Activated T-cell treated with anti-CD3 and anti-CD28 coated beads, Interleukin-2, amount 50 U/mL, for 4 hours (primary cell): ENCODE measurements at places on chromosomes 3 and 15. TPM values are rescaled to one million over a fixed set of nuclear protein-coding genes. Genes with fewer than 3 reads are reported as not detected.

Gene WDR72
- total RNA-seq = not detected

Gene ESYT3
- total RNA-seq = 0.05 TPM

Gene GTPBP8
- total RNA-seq = 28.4 TPM

Gene KIF23
- 3.7 TPM for total RNA-seq

Gene GPR62
- total RNA-seq = not detected

Gene PLA2G4E
- not detected for total RNA-seq

Gene CLDN18
- total RNA-seq = 0.08 TPM

Gene PPM1L
- total RNA-seq = 2.0 TPM

Gene MAP2K5
- total RNA-seq = 14.6 TPM

Gene ITIH3
- total RNA-seq = 0.18 TPM

- no peak for DNase-seq
Measured at GRCh38 chr3:38022301-38022700, 7.1 kb downstream of the PLCD1 start.

DNA sequence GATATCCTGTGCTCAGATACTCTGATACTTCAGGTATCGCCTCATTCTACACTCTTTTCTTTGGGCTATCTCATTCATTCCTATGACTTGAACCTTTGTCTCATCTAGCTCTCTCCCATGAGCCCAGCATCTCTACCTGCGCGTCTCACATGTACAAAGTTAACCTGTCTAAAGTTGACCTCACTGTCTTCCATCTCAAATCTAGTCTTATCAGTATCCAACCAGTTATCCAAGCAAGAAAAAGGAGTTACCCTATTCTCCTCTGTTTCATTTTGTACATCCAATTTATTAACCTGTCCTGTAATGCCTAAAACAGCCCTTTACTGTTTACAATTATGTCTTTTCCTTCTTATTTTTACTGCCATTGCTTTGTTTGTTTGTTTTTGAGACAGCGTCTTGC, 134.2 kb downstream of the GREM1 start:
- DNase-seq = no peak

DNA sequence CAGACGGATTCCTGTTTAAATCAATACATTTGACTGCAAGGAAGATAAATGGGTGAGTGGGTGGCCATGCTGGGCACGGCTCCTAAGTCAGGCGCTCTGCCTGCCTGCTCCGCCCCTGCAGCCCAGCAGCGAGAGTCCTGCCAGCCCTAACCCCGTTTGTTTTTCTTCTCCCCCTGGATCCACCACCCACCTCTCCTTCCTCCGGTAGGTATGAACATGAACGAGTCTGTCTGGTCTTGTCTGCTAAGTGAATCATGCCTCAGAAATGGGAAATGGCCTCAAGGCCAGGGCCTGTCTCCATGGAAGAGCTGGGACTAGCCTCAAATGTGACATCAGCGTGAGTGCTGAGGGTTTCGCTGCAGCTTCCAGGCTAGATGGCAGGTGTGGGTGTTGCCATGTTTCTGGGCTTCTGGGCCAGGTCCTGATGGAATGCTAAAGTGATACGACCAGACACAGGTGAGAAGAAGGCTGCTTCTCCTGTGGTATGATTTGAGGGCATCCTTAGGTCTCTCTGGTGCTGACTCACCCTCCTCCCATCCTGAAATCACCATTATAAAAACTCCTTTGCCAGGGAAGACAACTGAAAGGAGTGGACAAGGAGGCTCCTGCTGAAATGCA, 5.6 kb upstream of the FEM1B start:
- DNase-seq = no peak

DNA sequence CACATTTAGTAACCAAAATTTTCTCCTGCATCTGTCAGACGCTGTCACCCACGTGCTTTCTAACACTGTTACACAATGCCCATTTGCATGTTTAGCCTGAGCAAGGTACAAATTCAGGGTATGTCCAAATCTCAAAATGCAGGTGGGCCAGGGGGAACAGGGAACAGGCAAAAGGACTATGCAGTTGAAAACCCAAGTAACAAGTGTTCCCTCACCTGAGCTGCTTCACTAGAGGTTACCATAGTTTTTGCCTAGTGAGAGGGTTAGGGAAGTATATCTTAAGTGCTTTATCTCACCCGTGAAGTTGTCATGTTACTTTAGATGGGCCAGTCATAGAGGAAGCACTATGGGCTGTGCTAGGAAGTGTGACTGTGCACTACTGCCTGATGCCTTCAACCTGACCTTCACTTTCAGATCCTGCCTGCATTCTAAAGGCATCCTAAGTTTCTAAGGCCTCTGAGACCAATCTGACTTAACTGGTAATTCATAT, 6.0 kb upstream of the TMEM87A start:
- no peak for DNase-seq

DNA sequence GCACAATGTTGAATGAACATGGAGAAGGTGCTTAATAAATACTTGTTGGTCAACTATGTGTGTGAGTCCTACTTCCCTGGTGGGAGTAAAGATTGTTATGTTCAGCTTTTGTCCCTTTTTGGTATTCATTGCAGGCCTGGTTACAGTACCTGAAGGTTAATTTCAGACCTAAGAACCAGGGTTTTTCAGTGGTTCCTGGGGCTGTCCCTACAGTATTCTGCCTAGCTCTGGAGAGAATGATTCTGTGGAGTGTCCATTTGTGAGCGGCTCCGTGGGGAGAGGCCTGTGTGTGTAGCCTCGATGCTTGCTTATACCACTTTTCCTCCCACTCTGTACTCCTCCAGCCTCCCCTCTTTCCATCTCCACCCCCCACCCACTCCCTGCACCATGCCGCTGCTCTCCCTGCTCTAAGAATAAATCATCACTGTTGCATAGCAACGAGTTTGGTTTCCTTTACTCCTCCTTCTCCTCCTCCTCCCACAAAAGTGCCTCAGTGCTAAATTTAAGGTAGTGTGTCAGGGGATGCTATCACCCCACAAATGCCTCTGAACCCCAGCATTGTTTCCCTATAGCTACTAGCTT, 150.6 kb upstream of the ROPN1 start:
- DNase-seq = no peak

DNA sequence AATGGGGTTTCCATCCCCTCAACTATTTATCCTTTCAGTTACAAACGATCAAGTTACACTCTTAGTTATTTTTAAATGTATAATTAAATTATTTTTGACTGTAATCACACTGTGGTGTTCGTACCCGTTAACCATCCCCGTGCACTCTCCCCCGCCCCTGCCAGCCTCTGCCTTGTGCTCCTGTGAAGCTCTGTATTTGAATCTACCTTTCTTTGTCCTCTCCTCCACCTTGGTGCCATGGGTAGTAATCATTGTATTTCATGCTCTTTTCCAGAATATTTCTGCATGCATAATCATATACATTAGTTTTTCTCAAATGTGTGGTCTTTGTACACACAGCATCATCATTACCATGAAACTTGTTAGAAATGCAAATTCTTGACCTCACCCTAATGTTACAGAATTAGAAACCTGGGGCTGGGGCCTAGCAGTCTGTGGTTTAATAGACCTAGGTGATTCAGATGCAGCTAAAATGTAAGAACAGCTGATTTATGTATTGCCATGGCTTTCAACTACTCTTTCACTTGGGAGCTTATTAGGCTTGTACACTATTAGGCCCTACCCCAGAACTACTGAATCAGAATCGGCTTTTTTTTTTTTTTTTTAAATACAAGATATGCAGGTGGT, 91.5 kb downstream of the STT3B start:
- no peak for DNase-seq

DNA sequence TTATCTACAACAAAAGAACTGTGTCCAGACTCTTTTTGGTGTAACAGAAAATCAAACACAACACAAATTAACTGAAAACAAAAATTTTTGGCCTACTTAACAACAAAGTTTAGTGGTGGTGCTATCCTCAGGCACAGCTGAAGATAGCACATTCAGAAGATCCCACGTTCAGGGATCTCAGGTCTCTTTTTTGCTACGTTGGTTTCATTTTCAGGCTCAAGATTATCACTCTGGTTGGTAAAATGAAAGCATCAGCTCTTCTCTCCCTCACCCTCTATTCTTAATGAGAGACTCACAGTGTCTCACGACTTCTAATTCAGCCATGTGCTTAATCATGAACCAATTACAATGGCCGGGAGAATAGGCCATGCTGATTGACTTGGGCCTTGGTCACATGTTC, 146.9 kb upstream of the PTPRG start:
- DNase-seq = no peak

GRCh38 chr15:40582726-40583246, 11.3 kb upstream of the KNL1 start:
- DNase-seq = no peak

GRCh38 chr3:44021651-44022594, 219.8 kb upstream of the TOPAZ1 start:
- DNase-seq = no peak

DNA sequence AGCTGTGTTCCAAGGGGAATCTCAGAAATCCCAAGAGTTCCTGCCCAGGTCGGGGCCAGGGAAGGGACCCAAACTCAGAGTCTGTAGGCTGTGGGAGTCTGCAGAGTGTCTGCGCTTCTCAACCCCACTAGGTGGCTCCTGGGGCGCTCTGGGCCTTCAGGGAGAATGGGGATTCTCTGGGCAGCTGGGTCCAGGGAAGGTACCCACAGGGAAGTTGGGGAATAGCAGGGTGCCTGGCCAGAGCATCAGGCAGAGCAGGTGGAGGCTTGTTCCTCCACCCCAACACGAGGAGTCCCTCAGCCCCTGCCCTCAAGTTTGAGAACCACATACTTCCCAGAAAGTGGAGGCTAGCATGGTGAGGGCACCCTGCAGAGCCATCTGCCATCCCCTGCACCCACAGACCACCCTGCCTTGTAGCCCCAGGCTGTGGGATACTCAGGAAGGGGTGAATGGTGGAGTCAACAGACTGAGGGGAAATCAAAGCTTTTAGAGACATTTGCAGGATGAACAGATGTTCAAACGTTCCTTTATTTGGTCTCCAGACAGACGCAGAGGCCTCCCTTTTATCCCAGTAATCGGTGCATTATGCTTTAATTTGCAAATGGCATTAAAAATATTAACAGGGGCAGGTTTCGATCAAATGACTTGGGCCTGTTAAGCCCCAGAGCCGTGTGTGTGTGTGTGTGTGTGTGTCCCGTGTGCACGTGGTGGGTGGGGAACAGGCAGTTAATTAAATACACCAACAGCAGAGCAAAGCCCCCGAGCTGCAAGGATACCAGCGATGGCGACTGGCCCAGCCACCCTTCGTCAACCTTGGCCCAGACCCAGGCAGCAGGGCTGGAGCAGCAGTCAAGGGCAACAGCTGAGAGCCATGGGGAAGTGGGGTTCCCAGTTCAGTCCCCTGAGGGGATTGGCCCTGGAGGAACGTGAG, 57.7 kb downstream of the DNAJB8 start:
- DNase-seq = no peak

GRCh38 chr15:33279613-33280205, 31.1 kb upstream of the RYR3 start:
- no peak for DNase-seq

- no peak for DNase-seq
Measured at GRCh38 chr3:190671658-190672057, 157.8 kb downstream of the IL1RAP start.

- no peak for DNase-seq
Measured at GRCh38 chr3:16355828-16356227, 90.8 kb downstream of the OXNAD1 start.

- no peak for DNase-seq
Measured at GRCh38 chr15:34259566-34259965, 34.8 kb downstream of the EMC4 start.

DNA sequence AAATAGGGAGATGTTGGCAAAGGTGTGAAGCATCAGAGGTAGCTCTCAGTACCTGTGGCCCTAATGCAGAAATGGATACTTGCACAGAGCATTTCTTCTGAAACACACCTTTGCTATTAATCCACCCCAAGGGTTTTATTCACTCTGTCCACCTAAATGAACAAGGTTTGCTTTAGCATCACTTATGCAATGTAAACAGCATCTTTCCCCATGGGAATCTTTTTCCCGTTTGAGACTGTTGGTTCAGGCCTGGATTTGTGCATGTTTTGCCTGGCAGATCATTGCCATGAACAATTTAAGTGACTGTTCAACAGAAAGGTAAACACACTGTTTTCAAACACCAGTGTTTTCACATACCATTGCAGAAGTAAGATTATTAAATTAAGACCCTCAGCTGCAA, 508.3 kb downstream of the SOX2 start:
- no peak for DNase-seq

DNA sequence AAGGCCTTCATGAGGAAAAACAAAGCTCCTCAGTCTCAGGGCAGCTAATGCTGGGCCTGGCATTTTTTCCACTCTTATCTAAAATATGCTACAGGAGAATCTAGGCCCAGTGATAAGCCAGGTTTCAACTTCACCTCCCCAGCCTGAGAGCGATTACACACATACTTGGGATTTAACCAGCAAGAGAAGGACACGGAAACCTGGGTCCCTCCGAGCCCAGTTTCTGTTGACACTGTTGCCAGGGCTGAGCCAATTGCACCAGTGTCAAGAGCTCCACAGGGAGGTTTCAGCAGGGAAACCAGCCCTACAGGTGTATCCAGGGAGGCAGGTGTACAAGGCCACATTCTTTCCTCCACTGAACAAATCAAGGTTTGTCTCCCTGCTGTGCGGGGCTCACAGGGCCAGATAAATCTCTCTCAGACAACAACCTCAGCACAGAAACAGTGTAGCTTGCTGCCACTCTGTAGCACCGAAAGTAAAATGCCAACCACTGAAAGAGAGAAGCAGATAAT, 85.4 kb downstream of the MAGI1 start:
- no peak for DNase-seq

DNA sequence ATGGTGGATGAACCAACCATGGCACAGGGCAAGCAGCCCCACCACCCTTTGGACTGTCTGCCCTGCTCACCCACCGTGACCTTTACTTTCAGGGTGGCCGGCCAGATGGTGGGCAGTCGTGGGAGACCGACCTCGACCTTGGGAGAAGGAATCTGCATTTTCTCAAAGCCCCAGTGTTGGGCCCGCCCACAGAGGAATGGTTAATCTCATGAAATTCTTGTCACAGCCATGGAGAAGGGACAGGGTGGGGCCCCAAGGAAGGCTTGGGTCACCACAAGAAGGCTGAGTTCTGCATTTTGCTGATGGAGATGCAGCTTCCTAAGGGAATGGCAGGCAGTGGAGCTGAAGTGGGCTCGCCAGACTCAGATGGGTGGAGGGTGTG, 2.9 kb downstream of the PLXND1 start:
- DNase-seq = no peak

- DNase-seq = no peak
Measured at GRCh38 chr15:49814709-49815108, 193.9 kb downstream of the DTWD1 start.

GRCh38 chr15:37090543-37091175, 9.7 kb downstream of the MEIS2 start:
- no peak for DNase-seq

- DNase-seq = no peak
Measured at GRCh38 chr15:74807282-74807681, 5.4 kb upstream of the LMAN1L start.

GRCh38 chr3:56693750-56694149, 10.7 kb upstream of the TASOR start:
- DNase-seq = no peak

GRCh38 chr3:111738238-111738637, 120.8 kb upstream of the PHLDB2 start:
- no peak for DNase-seq

- no peak for DNase-seq
Measured at GRCh38 chr15:46576646-46577395, 942.0 kb downstream of the SQOR start.

GRCh38 chr3:23004971-23005370, 198.2 kb upstream of the UBE2E2 start:
- DNase-seq = no peak
